ENCODE measurements at places on chromosomes 7 and 10. TPM values are rescaled to one million over a fixed set of nuclear protein-coding genes. Genes with fewer than 3 reads are reported as not detected.

- no peak for DNase-seq
Observed at GRCh38 chr7:38704041-38704547, 72.9 kb upstream of the AMPH start.

GRCh38 chr7:33428415-33428814 lies 299.1 kb downstream of the BBS9 start:
- no peak for DNase-seq

GRCh38 chr10:112379635-112380296 lies 5.8 kb downstream of the ACSL5 start:
- no peak for DNase-seq

DNA sequence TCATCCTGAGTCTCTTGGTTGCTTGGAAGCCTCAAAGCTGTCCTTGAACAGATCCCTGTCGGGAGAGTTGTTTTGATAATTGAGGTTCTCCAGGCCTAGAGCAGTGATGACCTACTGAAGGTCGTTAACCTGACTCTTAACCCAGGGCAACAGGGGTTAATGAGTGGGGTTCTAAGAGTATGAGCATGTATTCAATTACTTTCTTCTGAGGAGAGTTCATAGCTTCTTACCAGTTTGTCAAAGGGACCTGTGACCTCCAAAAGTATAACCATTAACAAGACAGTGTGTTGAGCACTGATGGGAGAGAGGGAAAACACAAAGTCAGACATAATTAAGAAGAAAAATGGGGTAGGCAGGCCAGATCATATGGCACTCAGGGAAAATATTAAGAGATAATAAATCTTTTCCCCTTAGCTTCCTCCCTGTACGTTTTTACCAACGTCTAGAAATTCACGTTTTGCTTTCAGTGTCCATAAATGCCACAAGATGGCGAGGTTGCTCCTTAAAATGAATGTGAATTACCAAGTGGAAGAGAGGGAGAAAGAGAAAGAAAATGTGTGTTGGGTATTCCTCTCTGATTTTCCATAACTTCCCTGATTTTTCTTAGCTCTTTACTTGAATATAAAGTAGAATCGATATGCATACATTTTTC lies 97.6 kb downstream of the SUGCT start:
- peak; percentile 11 for DNase-seq

DNA sequence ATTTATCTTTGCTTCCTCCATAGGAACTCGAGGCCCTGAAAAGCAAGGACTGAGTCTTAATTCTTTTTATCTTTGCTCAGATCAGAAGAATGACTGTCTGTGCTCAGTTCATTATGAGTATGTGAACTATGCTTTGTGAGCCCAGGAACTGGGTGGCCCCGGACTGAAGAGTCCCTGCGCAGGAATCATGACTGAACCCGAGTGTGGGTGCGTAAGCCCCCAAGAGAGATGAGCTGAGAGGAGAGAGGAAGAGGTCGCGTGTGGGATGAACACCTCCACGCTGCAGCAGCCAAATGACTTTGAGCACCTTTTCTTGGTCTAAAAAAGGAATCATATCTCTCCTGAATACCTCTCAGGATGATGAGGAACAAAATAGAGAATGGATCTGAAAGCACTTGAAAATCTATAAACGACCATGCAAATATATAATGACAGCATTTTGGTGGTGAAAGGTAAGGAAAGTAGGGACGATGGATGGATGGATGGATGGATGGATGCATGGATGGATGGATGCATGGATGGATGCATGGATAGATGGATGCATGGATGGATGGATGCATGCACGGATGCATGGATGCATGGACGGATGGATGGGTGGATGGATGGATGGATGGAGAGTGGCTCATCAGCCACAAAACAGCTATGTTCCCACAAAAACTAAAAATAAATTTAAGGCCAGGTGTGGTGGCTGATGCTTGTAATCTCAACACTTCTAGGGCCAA lies 19.8 kb downstream of the FAM171A1 start:
- no peak for DNase-seq

DNA sequence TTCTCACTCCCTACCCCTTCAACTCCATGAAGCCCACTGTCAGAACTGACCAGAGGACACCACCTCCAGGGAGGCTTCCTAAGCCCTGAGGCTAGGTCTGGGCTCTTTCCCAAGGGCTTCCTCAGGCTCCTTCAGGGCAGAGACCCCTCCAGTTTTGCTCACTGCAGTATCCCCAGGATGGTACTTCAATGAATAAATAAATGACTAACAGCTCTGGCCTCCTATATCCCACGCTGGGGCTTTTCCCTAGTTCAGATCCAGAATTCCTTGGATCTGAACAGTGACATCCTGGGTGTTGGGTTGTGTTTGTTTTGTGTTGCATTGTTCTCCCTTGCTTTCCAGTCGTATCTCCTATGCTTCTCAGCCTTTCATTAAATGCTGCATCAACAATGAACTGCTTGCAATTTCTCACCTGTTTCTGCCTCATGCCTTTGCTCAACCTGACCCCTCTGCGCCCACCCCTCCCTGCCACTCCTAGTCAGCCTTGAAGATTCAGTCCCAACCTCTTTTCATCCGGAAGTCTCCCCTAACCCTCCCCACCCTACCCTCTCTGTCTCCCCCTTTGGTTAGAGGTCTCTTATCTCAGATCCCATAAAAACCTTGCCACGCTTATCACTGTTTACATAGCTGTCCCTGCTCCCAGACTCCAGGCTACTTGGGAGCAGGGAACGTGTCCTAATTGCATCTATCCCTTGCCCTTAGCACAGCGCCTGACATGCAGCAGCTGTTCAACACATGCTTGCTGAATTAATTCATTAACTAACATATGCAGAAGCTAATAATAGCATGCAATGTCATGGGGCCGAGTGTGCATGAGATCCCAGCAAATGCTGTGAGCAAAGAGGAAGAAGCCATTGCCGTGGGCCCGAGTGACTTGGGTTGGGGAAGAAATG lies 41.7 kb downstream of the PPP1R3C start:
- DNase-seq: no peak

DNA sequence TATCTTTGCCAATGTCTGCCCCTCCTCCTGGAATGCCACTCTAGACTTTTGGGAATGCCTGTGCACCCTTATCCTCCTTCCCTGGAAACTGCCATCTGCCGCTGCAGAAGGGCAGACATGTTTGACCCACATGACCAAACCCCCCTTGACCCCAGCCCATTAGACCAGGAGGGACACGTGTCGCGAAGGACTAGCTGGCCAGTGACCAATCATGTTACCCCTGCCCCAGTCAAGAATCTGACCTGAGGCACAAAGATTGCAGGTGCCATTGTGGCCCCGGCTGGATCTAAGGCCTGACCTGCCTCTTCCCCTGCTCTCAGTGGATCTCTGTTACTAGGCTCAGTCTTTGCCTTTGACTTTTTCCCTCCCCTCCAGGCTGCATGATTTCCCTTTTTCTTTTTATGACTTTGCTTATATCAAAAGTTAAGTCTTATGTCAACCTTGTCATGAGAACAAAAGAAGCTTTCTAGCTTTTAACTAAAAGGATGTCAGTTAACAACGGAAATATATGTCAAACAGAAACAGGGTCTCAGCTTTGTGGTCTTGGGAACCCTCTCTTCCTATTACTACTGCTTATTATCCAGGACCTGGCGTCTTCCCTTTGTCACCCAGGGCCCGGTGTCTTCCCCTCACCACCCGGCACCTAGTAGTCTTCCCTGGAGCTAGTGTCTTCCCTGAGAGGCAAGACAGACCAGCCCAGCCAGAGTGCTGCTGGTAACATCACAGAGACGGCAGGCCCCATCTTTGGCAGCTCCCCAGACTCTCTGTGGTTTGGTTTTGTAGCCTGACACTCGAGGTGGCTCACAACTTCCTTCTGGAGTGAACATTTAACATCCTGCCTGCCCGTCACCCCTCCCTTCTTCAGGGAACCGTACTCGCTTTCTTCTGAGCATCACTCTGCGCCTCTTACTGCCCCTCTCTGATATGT lies 24.4 kb upstream of the PPIF start:
- DNase-seq: peak; percentile 91

DNA sequence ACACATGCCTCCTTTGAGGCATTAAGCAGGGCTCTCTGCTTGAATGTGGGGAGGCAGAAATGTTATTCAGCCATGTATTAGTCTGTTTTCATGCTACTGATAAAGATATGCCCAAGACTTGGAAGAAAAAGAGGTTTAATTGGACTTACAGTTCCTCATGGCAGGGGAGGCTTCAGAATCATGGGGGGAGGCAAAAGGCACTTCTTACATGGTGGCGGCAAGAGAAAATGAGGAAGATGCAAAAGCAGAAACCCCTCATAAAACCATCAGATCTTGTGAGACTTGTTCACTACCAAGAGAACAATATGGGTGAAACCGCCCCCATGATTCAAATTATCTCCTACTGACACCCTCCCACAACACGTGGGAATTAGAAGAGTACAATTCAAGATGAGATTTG lies 37.9 kb downstream of the ST7 start:
- no peak for DNase-seq

DNA sequence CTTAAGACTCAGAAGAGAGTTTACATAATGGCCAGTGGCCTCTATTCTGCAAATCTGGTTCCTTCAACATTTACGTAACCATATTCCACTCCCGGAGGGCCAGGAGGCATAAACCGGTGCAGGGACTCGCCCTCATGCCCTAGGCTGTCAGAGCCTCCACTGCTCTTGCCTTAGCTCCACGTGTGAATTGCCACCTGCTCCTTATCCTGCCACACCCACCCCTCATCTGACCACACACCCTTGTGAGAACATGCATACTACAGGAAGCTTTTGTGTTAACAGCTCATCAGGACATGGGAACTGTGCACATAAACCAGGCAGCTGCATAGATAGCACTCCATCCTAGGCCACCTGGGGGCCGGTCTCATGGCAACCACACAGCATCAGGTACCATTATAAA lies 146.7 kb upstream of the PFKP start:
- no peak for DNase-seq

GRCh38 chr10:123678376-123678775 lies 12.2 kb downstream of the GPR26 start:
- DNase-seq: no peak

- peak; percentile 61 for DNase-seq
Observed at GRCh38 chr7:143407287-143408251, 1.1 kb downstream of the EPHA1 start.

- no peak for DNase-seq
Observed at GRCh38 chr7:46747869-46748576, 827.0 kb upstream of the IGFBP3 start.

DNA sequence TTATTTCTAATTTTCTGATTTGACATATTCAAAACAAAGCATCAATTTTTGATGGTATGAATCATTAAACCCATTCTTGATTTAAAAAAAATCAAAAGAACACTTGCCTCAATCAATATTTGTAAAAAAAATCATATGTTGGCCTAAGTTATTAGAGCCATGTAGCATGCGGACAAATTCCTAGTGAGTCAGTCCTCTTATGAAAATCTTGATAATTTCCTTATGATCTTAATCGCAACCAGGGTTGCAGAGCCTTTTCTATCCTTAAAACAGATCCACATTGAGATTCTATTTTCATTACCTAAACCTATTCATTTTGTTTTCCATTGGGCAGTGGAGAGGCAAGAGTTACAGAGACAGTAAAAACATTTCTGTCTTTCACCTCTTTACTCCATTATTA lies 203.2 kb downstream of the ARL4A start:
- no peak for DNase-seq

GRCh38 chr10:5108658-5109416 lies 14.6 kb downstream of the AKR1C3 start:
- no peak for DNase-seq

MCM7 gene
- 429 TPM for total RNA-seq

PNLIPRP3 gene
- not detected for total RNA-seq

C10orf67 gene
- total RNA-seq: 0.16 TPM

PRTFDC1 gene
- total RNA-seq: 0.32 TPM

FAM180A gene
- total RNA-seq: not detected

SEPTIN7 gene
- total RNA-seq: 220 TPM

COL1A2 gene
- total RNA-seq: 0.11 TPM

GNGT1 gene
- not detected for total RNA-seq

CPA2 gene
- total RNA-seq: not detected

SUGCT gene
- total RNA-seq: 1.2 TPM

CNNM1 gene
- total RNA-seq: 1.5 TPM

FRAT1 gene
- total RNA-seq: 1.8 TPM

NOS3 gene
- total RNA-seq: 9.3 TPM

OR13A1 gene
- total RNA-seq: not detected

ATOH7 gene
- not detected for total RNA-seq
